ENCODE measurements at places on chromosomes 4 and X. TPM values are rescaled to one million over a fixed set of nuclear protein-coding genes. Genes with fewer than 3 reads are reported as not detected.

CTAG1B gene
- not detected for polyA plus RNA-seq

EFHC2 gene
- 4.0 TPM for polyA plus RNA-seq

KDR gene
- polyA plus RNA-seq: 103 TPM

SNX25 gene
- polyA plus RNA-seq: 17.8 TPM

GRCh38 chrX:150761819-150762216 lies 68.6 kb downstream of the MTMR1 start:
- no peak for DNase-seq

- DNase-seq: no peak
Observed at GRCh38 chr4:104073229-104073628, 353.4 kb upstream of the TACR3 start.

GRCh38 chrX:10244915-10245622 lies 88.3 kb downstream of the CLCN4 start:
- DNase-seq: no peak

DNA sequence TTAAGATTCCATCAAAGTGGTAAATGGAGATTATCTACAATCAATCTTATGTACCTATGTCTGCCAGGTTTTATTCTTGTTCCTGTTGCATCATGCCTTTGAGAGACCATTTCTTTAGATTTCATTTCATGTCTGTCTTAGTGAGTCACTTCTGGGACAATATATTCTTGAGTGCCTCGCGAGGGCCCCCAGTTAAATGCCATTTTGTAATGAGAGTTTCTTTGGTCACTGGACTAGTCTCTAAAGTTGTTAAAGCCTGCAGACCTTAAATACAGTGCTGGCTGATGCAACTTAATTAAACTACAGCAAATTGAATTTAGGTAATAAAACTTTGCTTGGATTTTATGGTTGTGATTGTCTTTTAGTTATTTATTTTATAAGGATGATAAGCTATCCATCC lies 87.2 kb upstream of the PITX2 start:
- DNase-seq: no peak

Measured in left lung (tissue), 14 donors.